ENCODE measurements at places on chromosomes 1 and 21. TPM values are rescaled to one million over a fixed set of nuclear protein-coding genes. Genes with fewer than 3 reads are reported as not detected.
A peak's percentile ranks its signal among the peaks of the same experiment; 100 is the strongest.

DNA sequence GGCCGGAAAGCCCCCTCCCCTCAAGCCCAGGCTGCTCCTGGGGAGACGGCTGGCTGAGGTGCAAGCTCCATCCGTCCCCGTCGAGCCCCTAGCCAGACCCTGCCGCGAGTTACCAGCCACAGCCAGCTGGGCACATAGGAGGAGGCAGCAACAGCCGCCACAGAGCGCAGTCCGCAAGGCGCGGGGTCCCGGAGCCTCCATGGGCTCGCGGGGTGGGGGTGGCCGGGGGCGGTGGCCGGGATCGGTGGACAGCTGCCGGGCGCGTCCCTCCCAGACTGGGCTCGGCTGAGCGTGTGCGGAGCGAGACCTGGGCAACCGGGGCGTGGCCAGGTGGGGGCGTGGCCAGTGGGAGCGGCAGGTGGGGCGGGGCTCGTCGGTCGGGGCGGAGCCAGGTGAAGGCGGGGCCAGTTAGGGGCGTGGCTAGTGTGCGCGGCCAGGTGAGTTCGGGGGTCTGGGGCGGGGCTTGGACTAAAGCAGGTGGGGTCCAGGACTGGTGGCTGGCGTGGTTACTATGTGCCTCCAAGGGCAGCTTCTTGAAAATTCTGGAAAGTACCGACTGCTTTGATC, at the start of gene CD164L2:
TSS of gene CD164L2 (minus strand) at position 295 of the 567 bp plus-strand sequence. CDS start at position 201, 94 bp downstream.
- no peak for DNase-seq

DNA sequence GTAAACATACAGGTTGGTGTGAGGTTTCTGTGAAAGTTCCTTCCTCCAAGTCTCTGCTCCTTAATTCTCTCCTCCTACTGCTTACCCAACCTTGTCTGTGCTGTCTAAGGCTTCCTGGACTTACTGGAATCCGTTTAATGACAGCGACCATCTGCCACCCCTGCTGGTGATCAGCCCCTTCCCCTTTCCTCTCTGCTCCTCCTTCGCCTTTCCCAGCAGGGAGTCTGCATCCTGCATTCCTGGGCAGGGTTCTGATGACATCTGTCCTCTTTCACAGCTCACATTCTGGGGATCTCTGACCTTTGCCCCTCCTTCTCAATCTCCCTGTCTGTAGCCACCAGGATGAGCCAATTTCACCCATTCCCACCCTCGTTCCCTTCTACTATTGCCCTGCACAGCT, 66.5 kb downstream of the KIRREL1 start:
- DNase-seq, result no peak

GRCh38 chr1:241408170-241408569, 51.2 kb upstream of the RGS7 start:
- peak; percentile 4 for DNase-seq

GRCh38 chr1:234206651-234207284, 166.5 kb upstream of the COA6 start:
- no peak for DNase-seq

DNA sequence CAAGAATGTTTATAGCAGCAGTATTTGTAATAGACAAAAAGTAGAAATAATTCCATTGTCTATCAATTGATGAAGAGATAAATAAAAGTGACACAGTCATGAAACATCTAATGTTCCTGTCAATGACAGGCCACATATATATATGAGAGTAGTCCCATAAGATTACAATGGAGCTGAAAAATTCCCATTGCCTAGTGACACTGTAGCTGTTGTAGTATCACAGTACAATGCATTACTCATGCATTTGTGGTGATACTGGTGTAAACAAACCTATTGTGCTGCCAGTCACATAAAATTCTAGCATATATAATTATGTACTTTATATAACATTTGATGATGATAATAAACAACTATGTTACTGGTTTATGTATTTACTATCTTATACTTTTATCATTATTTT, 141.9 kb upstream of the LYPLAL1 start:
- DNase-seq, result no peak

DNA sequence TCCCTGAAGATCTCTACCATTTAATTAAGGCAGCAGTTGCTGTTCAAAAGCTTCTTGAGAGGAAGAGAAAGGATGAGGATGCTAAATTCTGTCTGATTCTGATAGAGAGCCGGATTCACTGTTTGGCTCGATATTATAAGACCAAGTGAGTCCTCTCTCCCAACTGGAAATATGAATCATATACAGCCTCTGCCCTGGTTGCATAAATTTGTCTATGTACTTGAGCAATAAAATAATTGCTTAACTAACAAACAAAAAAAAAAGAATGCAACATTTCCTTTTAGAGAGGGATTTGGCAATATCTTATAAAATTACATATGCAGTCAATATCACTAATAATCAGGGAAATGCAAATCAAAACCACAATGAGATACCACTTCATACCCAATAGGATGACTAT, 26.8 kb downstream of the ALDH9A1 start:
- DNase-seq, result no peak

DNA sequence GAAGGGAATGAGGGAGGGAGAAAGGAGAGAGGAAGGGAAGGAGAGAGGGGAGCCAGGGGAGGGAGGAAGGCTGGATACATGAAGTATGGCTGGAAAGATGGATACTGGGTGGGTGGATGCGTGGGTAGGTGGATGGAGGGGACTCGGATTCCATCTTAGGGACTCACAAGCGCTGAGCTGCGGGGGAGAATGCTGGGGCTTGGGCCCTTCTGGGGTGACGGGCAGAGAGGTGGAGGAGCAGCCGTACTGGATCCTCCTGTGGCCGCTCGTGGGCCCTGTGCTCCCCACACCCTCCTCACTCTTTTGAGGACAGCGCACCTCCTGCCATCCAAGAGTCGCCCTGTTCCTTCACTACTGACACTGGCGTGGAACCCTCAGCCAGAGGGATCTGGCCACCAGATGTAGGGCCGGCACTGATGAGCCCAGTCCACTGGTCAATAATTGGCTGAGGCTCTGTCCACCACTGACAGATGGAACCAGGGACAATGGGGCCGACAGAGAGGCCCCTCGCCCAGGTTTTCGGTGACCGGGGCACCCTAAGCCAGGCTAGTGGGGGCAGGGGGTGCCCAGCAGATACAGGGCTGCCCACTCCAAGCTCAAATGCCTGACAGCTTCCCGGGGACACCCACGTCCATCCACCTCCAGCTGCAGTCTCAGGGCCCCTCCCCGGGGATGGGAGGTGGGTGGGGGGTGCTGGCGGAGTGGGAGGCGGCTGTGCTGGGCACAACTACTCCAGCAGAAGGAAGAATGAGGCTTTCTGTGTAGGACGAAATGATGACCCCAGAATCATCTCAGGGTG, 4.4 kb upstream of the ACTRT2 start:
- DNase-seq, result no peak

Gene HRNR
- not detected for total RNA-seq
